ENCODE measurements at places on chromosomes 16 and 17.
A peak's percentile ranks its signal among the peaks of the same experiment; 100 is the strongest.

DNA sequence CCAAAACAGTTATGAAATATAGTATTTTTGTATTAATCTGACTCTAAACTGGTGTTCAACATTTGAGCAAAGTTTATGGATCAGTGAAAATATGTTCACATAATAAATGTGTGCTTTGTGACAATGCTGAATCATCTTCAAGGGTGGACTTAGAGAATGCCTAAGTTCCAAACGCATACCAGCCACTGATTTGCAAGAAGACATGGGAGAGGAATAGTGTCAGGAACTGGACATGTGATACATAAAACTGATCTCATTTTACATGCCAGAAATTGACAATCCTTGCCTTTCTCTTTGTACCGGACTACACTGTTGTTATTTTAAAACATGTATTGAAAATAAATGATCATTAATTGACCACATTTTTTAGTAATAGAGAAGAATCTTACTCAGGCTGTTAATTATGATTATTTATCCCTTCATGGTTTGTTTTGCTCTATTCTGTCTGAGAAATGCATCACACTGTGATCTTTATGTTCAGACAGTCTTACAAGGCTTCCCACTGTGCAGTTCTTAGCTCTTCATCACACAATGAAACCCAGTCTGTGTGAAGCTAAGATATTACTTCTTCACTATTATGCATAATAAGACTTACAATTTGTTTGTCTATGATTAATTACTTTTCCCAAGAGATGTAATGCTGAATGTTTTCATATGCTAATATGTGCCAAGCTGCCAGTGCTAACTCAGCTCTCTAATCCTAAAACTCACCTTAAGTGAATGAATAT lies 1180.6 kb upstream of the CDH8 start:
- no peak for DNase-seq

DNA sequence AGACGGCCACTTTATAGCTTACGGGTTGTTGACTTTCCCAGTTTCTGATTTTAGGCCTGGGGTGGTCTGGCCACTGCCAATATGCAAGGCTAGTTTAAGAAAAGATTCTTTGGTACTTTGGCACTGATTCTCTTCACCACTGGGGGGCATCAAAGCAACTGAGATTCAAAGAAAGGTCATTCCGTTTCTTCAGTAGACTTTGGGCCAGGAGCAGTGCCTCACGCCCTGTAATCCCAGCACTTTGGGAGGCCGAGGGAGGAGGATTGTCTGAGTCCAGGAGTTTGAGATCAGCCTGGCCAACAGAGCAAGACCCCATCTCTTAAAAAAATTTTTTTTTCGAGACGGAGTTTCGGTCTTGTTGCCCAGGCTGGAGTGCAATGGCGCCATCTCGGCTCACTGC lies 53.0 kb downstream of the RPA1 start:
- no peak for DNase-seq

DNA sequence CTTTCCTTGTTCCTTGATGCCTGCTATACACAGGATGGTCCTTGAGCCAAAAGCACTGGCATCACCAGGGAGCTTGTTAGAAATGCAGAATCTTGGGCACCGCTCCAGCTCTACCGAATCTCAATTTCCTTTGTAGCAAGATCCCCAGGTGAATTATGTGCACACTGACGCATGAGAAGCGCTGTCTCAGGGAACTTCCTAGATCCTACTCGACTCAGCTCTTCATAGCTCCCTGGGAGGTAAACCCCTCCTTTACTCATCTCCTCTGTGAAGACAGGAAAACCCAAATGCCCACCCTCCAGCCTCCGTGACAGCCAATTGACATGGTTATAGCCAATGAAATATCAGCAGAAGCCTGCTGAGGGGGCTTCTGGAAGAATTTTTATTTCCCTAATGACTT lies 4.1 kb downstream of the USP31 start:
- no peak for DNase-seq

DNA sequence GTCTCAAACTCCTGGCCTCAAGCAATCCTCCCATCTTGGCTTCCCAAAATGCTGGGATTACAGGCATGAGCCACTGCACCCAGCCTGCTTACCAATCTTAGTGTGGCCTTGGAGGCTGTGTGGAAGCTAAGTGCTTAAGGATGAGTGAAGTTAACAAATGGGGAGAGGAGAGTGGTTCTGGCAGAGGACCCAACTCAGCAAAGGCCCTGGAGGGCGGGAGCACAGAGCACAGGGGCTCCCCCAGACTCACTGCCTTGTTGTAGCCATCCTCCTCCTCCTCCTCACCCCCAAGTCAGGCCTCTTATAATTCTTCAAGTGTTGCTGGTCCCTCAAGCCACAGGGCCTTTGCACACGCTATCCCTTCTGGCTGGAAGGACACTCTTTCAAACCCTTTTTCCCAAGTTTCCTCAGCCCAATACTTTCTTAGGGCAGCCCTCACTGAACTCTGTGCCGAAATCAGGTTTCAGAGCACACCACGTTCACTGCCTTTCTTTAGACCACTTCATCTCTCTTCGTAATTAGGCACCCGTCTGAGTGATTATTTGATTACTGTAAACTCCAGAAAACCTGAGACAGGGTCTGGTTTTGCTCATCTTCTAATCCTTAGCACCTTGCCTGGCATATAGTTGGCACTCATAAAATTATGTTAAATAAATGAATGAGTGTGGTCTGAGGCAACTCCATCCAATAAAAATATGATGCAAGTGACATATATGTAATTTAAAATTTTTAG lies 23.4 kb downstream of the NGFR start:
- no peak for DNase-seq

DNA sequence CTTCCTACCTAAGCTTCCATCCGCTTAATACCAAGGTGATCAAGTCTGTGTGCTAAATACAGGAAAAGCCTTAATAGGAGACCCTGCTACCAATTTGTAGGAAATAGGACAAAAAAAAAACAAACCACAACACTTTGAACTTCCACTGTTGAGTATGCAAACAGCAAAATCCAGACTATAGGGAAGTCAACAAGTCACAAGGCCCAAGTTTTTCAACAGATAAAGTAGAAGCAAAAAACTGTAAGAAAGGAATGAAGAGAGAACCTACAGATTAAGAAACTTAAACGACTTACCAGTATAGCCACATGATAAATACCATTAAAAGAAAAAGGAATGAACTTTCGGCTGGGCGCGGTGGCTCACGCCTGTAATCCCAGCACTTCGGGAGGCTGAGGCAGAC lies 7.4 kb downstream of the USP22 start:
- no peak for DNase-seq

DNA sequence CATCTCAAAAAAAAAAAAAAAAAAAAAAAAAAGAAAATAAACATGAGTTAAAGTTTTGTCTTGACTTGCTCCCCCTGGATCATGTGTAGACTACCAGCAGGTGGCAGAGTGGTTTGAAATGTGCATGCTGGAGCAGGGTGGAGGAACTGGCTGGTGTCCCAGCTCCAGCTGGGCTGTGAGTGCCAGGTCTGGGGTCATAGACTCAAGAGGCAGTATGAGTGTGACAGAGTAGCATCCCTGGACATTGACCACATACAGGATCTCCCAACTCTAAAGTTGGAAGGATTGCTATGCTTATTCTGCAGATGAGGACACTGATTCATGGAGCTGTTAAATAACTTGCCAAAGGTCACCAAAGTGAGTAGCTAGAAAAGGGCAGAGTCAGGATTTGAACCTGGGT lies 198.0 kb upstream of the MPHOSPH6 start:
- DNase-seq, result peak; percentile 10

- DNase-seq, result no peak
These were observed 20.1 kb downstream of the KRT25 start for GRCh38 chr17:40735016-40735415.

- DNase-seq, result no peak
These were observed 61.1 kb upstream of the NOL11 start for GRCh38 chr17:67656494-67657203.

- DNase-seq, result no peak
These were observed 1024.7 kb upstream of the GOT2 start for GRCh38 chr16:59758848-59759247.

- DNase-seq, result no peak
These were observed 1.2 kb downstream of the ARHGEF15 start for GRCh38 chr17:8311131-8311790.

DNA sequence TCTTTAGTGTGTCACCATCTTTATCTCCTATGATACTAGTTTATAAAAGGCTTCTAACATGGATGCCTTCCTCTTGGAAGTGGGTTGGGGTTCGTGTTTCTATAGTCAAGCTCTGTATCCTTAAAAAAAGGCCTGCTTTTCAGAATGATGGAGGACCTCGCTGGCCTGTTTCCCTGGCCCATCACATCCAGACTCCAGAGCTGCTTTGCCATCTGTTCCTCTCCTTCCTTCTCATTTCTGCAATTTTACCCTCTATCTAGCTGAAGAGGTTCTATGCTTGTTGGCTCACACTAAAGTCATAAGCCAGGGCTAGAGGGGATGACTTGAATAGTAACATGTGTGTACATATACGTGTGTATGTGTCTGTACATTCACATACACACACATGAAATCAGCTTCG lies 450.8 kb upstream of the HSBP1 start:
- no peak for DNase-seq

- no peak for DNase-seq
These were observed 800 bp downstream of the ZNF747 start for GRCh38 chr16:30533748-30534367.

- no peak for DNase-seq
These were observed 4.4 kb upstream of the CYLD start for GRCh38 chr16:50737420-50737959.

DNA sequence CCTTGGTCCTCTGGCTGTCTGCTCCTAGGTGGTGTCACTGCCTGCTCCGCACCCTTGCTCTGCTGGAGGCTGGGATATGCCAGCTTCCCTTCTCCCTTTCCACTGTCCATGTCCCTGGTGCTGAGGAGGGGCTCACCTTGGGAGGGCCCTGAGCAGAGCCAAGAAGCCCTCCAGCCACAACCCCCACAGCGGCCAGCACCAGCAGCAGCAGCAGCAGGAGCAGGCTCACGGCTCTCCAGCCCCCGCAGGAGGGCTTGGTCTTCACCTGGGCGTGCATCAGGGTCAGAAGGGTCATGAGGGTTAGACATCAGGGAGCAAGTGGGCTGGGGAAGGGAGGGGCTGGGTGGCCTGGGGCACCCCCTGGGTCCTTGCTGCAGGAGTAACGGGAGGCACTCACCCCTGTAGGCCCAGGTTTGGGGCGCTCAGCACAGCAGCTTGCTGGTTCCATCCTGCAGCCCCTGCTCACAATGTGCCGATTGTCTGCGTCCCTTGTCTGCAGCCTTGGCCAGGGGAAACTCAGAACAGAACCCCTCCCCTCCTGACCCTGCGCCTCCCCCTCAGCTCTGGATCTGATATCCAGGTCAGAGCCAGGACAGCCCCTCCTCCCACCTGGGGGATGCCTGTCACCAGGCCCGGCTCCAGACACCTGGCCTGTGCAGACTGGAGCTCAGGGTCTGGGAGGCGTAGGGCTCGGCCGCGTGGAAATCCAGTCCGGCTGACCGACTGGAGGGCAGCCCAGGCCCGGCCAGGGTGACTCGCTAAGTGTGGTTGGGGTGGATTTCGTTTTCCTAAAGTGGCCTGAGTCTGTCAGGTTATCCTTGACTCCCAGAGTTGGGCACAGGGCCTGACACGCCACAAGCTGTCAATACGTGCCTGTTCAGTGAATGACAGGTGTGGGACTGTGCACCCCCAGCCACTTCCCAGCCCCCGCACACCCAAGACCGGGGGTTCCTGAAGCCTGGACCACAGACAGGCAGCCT lies at the start of gene BRICD5:
BRICD5 (minus strand) TSS at position 478 of the 980 bp plus-strand sequence; CDS start at position 448, 30 bp downstream.
- no peak for DNase-seq

Data from non-pigmented ciliary epithelial cell (primary cell).